NCI-H1436 (cell line): ENCODE measurements at places on chromosomes 12 and 14.

- DNase-seq = no peak
Observed at GRCh38 chr14:66623838-66624237, 115.9 kb downstream of the GPHN start.

DNA sequence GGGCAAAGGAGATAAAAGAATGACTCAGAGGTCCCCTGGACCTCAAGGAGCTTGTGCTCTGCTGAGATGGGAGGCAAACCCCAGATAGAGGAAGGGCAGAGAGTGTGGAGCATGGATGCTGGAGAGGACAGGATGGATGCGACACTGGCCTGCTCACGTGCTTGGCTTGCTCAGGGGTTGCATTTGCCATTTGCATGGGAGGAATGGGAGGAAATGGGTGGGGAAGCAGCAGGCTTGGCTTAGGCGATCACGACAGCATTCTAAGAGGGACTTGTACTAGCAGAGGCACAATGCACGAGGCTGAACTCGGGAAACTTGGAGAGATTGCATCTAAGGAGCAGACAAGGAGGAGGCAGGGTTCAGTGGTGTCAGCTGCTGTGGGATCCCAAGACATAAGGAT, 19.8 kb downstream of the CD9 start:
- DNase-seq = no peak

GRCh38 chr14:102508410-102508773, 1.2 kb downstream of the ANKRD9 start:
- no peak for DNase-seq

DNA sequence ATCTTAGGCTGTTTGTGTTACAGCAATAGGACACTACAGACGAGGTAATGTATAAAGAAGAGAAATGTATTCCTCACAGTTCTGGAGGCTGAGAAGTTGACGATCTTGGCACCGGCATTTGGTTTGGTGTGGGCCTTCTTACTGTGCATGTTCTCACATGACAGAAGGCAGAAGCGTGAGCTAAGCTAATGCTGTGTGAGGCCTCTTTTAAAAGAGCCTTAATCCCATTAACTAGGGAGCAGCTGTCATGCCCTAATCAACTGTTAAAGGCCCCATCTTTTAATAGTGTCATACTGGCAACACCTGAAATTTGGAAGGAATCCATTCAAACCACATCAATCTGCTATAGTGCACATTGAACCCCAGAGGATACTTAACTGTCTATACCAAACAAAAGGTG, 992.9 kb downstream of the GALC start:
- DNase-seq = no peak

DNA sequence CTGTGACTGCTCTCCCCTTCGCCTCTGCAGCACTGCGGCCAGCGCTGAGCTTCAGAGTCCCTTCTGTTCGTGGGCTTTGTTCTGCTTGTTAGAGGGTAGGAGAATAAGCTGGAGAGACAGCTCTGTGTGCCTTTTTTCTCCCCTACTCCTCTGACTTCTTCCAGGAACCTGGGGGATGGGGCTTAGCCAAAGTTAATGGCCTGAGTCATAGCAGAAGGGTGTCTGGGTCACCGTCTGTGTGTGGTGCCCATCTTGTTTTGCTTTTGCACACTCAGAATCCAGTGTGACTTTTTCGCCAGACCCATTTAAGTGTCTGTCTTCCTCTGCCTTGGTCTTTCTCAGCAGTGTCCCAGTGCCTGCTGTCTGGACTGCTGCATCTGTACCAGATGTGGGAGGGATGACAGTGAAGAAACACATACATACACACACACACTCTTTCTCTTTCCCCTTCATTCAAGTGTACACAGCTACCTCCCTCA, 3.0 kb downstream of the KIF5A start:
- no peak for DNase-seq

DNA sequence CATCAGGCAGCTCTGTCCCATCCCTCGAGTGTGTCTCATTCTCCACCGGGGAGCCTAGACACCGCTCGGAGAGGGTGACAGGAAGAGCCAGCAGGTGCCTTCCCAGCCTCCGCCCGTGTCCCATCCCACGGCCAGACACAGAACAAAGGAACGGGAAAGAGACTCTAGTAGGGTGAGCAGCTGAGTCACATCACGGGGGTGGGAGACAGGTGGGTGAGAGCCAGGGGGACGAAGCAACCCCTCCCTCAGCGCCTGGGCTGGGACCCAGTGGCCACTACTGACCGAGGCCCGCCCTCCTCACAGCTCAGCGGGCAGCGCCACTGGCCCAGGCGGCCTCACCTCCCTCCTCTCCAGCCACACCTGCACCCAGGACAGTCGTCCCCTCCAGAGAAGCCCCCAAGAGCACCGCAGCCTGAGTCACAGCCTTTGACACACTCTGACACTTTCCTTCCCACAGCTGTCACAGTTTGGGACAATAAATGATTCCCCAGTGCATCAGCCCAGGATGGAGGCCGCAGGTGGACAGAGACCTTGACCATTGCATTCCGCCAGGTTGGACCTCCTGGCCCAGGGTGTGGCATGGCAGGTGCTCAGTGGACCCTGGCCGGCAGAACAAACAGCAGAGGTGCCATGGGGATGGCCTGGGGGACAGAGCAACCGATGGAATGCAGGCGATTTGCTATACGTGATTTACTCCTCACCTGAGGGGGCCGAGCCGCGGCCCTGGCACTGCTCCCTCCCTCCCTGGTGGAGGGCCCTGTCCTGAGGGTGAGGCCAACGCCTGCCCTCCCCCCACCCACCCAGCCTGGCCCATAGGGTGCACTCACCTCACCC, 45.4 kb upstream of the GALNT9 start:
- no peak for DNase-seq

- no peak for DNase-seq
Observed at GRCh38 chr14:99006276-99006675, 265.7 kb downstream of the BCL11B start.

DNA sequence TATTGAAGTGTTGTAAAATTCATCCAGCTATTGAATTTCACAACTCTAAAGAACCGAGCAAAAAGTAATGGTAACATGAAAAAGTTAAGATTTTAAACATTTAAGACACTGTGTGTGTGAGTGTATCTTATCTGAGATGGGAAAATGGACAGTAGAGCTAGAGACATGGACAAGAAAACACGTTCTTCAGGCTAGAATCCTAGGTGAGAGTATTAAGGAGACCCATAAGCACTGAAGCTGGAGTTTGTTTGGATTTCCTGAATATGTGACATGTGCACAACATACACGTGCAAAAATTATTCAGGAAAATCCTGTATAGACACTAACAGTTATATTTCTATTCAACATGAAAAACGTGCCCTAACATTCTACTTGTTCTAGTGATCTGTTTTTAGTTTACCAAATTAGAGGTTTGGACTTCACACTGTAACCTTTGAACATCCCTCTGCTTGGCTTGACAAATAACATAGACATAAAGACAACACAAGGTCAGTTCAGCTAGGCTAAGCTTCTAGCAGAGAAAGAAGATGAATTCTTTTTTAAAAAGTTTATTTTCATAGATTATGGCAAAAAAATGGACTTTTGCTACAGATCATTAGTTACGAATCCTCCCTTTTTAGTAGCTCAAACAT, 31.3 kb downstream of the LMNTD1 start:
- no peak for DNase-seq

DNA sequence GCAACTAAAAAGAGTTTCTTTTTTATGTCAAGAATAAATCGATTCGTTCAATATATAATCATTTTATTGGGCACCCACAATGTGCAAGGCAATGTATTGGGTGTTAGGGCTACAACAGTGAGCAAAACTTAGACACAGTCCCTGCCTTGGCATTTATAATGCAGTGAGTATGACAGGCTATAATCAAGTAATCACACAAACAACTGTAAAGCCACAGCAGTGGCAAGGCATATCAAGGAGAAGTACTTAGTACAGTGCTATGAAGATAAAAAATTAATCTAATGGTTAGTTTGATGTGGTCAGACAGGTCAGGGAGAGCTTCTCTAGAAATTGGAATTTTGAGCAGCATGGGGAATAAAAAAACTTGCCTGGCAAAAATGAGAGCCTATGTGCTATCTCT, 39.5 kb upstream of the OTOGL start:
- DNase-seq = no peak

GRCh38 chr14:44149597-44149996, 357.5 kb downstream of the FSCB start:
- peak; percentile 14 for DNase-seq
